ENCODE measurements at places on chromosomes 4 and X. TPM values are rescaled to one million over a fixed set of nuclear protein-coding genes. Genes with fewer than 3 reads are reported as not detected.

The NIPAL1 gene
- 1.4 TPM for total RNA-seq

The GSX2 gene
- total RNA-seq = not detected

The RBM46 gene
- total RNA-seq = not detected

The MTNR1A gene
- total RNA-seq = not detected

The LGI2 gene
- not detected for total RNA-seq

The ACE2 gene
- not detected for total RNA-seq

The CXCL9 gene
- total RNA-seq = 0.08 TPM

Measured in naive thymus-derived CD4-positive, alpha-beta T cell (primary cell).